Activated naive CD4-positive, alpha-beta T cell treated with Interleukin-2 at 50 U/mL for 16 hours (primary cell): ENCODE measurements at places on chromosomes 5 and 9.

GRCh38 chr5:133406977-133407632 is 205.2 kb downstream of the FSTL4 start:
- no peak for DNase-seq

DNA sequence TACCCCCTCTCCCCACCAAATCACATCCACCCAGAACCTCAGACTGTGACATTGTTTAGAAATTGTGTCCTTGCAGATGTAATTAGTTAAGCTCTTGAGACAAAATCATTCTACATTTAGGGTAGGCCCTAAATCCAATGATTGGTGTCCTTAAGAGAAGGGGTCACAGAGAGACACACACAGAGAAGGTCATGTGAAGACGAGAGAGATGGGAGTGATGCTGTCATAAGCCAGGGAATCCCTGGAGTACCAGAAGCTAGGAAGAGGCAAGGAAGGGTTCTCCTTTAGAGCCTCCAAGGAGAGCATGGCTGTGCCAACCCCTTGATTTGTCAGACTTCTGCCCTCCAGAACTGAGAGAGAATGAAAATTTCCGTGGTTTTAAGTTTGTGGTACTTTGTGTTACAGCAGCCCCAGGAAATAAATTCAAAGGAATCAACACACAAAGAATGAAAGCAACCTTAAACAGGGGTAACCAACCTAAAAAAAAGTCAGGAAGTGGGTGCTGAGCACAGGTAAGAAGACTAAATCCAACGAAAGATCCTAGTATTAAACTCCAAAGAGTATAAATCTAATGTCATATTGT is 33.6 kb downstream of the TIMD4 start:
- DNase-seq: no peak

DNA sequence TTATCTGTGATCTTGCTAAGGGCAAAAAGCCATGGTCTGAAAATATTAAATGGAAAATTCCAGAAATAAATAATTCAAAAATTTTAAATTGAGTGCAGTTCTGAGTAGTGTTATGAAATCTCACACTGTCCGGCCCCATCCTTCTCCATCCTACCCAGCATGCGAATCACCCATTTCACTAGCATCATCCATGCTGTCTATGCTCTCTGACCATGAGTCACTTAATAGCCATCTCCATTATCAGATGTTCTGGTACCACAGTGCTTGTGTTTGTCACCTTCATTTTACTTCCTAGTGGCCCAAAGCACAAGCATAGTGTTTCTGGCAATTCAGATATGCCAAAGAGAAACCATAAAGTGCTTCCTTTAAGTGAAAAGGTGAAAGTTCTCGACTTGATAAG is 63.3 kb upstream of the SMC5 start:
- DNase-seq: no peak

- no peak for DNase-seq
Observed at GRCh38 chr9:76143834-76144233, 250.4 kb downstream of the RFK start.

DNA sequence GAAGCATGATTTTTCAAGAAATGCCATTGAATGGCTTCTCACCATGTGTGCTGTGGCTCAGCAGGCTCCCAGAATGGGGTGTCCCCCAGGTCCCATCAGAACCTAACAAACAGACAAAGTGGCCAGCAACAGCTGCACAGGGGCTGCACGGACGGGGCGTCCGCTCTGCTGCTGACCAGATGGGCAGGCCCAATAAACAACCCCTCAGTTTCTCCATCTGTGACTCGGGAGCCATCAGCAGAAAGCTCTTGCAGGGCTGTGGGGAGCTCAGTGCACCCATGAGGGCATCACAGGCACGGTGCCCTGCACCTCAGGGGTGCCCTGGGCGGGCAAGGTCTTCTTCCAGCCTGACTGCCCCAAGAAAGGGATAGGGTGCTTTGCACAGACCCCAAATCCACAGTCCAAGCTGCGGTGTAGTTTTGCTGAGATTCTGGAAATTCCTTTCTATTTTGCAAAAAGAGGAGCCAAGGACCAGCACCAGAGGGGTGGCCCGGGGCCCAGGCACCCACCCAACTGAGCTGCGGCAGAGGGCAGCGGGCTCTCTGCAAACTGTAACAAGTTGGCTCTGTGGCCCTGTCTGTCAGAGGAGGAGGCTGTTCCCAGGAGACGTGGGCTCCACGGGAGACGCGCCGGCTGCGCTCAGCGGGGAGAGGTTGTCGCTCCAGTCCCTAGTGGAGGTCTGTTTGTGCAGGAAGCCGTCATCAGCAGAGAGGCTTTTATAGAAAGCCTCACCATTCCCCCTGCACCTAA is 138.7 kb upstream of the PPP1R26 start:
- no peak for DNase-seq

GRCh38 chr5:110371725-110372041 is 354.8 kb downstream of the TMEM232 start:
- DNase-seq: no peak

DNA sequence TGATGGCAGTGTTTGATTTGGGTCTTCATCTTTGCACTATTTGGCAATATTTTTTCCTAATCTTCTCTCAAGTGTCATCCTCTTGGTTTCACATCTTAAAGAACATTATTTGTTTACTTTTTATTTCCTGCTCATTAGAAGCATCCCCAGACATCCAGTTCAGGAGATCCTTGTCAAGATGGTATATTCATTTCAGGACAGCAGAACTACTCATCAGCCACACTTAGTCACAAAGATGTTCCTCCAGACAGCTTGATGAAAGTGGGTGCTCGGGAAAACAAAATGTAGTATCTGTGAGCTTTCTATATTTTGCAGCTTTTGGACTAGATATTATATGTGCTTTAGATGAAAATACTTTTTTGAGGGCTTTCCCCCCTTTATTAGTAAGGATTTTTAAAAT is 72.1 kb upstream of the SREK1 start:
- no peak for DNase-seq

- DNase-seq: no peak
Observed at GRCh38 chr5:158309088-158309807, 450.3 kb upstream of the CLINT1 start.

- no peak for DNase-seq
Observed at GRCh38 chr5:117302949-117303348, 728.3 kb upstream of the SEMA6A start.

GRCh38 chr5:19584131-19584530 is 403.9 kb downstream of the CDH18 start:
- DNase-seq: no peak

DNA sequence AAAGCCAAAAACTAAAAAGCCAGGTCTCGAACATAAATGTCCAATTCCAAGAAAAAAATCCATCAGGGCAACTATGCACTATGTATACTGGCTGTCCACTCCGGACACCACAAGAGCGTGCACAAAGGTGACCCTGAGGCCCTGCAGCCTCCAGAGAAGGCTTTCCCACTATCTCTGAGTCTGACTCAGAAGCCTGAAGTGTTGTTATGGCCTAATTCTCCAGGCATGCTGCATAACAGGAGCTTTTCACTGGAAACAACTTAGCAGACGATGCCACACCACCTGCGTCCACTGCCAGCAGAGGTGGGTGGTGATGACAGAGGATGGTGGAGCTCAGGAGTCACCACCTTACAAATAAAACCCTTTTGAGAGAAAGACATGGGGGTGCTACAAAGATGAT is 63.7 kb downstream of the HABP4 start:
- no peak for DNase-seq

DNA sequence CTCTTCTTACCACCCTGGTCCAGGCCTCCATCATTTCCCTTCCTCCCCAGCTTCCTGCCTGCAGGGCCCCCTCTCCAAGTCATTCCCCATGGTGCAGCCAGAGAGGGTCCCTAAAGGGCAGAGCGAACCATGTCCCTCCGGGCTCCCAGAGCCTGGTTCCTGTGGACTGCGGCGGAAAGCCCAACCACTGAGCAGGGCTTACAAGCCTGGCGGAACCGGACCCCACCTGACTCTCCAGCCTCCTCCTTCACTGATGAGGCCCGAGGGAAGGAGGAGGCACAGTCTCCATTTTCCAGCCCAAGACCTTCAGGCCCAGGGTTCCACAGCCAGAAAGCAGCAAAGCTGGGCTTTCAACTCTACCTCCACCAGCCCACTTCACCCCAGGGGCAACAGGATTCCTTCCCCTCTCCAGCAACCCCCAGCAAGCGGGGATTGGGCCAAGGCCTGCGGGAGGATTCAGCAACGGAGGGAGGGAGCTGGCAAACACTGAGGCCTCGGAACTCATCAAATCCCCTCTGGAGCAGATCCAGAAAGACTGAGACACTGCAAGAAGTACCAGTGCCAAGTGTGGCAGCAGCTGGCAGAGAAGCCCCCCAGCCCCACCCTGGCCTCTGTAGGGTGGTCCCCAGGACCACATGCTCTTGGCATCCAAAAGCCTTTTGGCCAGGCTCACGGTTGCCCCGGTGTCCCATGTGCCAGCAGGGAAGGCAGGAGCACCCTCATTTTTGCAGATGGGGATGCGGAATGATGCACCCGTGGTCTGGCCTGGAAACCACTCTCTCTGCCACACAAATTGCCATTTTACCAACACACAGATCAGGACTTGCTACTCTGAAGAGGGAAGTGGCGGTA is 3.1 kb downstream of the FAM163B start:
- DNase-seq: no peak

DNA sequence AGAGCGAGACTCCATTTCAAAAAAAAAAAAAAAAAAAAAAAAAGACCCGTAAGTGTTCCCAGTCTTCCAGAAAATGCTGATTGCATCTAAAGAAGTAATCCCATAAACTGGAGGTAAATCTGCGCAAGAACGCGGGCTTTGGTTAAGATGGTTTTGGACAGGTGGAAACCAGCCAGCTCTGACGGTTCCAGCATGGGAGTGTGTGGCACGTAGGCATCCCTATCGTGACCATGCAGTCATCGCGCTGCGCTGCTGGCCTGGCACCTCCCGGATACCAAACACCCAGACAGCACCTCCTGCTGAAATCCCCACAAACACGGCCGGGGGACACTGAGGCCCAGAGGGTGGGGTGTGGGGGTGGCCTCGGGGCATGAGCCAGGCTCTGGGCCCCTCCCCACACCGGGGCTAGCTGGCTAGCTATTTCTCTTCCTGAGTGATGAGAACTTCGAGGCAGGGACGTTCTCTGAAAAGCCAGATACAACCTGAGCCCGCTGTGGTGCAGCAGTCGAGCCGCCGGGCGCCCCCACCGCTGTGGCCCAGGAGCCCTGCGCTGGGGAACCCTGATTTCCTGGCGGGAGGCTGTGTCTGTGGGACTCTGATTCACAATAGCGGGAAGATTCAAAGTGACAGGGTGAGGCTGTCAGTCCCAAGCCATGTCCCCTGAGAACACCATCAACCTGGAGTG is 32.2 kb upstream of the NOTCH1 start:
- no peak for DNase-seq
